Stimulated activated CD4-positive, alpha-beta T cell treated with anti-CD3 and anti-CD28 coated beads, TNF-alpha, amount 100 ng/mL, for 48 hours (primary cell): ENCODE measurements at places on chromosomes 16 and 17.

DNA sequence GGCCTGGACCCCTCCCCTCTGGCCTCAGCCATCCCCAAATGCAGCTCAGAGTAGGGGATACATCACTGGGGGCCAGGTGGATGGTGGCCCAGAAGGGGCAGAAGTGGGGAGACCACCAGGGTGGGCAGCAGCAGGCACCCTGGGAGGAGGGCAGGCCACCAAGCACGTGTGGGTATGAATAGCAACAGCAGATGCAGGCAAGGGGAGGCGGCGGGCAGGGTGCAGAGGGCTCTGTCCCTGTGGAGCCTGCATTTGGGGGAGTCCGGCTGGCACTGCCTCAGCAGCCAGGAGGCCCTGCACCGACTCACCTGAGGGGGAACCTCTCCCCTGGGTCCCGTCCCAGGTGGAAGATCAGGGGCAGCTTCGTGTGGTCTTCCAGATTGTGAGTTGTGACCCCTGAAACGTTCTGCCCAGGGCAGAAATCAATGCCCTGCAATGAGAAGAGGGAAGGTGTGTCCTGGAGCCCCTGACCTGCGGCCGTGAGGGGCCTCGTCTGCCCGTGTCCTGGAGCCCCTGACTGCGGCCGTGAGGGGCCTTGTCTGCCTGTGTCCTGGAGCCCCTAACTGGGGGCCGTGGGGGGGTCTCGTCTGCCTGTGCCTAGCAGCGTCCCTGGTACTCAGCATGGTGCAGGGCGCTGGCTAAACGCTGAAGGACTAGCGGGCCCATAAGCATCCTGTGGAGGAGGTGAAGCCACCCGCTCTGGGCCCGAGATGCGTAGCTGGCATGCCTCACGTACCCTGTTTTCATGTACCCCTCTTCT lies 10.7 kb upstream of the APRT start:
- DNase-seq = no peak

DNA sequence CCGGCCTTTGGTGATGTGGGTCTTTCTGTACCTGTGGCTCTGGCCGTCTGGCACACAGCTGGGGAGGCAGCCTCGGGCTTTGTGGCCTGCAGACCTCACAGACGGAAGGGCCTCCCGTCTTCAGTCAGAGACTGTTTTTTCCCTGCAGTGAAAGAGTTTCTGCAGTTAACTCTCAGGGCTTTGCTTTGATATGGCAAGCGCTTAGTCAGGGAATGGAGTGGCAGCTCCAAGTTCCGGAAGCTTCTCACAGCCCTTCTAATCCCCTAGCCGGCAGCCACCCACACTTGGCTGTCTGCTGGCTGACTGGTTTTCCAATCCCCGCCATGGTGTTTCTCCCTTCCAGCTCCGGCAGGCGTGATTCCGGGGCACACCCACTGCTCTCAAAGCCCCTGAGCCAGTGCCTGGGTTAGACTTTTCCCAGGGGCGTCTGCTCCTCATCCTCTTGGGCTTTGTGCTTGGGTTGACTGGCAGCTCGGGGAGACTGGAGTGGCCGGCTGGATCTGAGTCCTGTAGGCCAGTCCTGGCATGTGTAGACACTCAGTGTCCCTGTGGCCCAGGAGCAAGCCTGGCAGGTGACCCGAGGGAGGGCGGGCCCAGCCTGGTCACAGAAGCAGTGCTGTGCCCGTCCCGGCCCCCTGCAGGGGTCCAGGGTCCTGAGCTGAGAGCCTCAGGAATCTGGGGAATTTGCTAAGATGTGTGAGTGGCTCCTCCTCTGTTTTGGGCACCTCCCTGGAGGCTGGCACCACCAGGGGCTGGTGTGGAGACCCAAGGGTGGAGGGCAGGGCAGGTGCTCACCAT lies 29.9 kb downstream of the BAIAP2 start:
- DNase-seq = no peak

- no peak for DNase-seq
Measured at GRCh38 chr17:61247439-61247838, 152.2 kb upstream of the TBX2 start.

- DNase-seq = no peak
Measured at GRCh38 chr17:4836221-4836620, 3.1 kb downstream of the MINK1 start.

DNA sequence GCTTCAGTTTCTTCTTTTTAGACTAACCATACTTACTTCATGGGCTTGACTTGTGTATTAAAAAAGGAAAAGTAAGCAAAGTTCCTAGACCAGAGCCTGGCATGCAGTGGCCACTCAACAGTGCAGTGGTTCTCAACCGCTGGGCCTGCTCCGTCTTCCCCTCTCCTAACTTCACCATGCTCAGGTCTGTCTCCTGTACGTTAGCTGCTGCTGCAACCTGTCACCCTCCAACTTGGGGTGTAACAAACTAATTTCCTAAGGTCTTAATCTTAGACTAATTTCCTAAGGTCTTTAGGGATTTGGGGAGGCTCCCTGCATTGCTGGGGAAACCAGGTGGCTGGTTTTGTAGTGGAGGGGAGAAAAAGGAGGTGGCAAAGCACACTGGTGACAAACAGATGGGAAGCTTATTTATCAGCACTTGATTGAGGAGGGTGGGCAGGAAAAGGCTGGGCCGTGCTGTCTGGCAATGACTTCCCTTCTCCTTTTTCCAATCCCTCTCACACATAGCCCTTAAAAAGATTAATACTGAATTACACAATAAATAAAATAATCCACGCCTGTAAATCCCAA lies 2.2 kb upstream of the ARL4D start:
- DNase-seq = no peak

DNA sequence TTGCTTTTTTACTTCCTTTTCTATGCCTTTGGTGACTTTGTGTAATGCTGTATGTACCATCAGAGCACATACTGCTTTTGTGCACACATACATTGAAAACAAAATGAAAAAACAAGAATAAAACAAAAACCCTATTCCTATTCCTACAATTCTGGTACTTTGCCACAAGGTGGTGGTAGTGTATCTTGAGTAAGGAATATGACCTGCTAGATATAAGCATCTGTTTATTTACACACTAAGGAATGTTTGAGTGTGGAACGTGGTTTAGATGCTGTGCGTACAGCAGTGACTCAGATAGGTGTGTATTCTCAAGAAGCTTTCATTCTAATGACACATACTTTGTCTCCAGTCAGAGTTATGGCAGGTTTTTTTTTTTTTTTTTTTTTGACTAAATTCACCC lies 606.2 kb downstream of the WWOX start:
- DNase-seq = no peak

DNA sequence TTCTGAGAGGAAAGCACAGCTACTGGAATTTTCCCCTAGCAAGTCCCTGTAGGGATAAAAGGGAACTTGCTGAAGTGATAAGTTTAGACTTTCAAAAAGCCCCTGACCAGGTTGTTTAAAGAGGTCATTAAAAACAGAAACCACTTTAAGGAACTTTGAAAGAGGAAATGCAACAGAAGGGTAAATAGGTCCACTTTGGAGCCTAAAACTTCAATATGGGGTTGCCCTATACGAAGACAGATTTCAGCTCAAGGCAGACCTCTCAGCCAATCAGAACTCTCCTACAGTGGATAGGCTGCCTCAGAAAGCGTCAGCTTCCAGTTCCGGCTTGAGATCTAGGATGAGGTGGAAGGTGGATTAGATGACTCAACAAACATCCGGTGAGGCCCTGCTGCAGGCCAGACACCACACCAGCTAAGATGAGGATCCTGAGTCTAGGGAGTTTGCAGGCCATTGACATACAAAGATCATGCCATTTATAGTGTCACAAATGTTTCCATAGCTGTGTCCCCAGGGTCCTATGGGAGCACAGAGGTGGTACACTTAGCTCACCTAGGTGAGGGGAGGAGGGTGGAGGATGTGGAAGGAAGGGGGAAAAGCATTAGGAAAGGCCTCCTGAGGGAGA lies 7.9 kb upstream of the MFSD6L start:
- DNase-seq = no peak

DNA sequence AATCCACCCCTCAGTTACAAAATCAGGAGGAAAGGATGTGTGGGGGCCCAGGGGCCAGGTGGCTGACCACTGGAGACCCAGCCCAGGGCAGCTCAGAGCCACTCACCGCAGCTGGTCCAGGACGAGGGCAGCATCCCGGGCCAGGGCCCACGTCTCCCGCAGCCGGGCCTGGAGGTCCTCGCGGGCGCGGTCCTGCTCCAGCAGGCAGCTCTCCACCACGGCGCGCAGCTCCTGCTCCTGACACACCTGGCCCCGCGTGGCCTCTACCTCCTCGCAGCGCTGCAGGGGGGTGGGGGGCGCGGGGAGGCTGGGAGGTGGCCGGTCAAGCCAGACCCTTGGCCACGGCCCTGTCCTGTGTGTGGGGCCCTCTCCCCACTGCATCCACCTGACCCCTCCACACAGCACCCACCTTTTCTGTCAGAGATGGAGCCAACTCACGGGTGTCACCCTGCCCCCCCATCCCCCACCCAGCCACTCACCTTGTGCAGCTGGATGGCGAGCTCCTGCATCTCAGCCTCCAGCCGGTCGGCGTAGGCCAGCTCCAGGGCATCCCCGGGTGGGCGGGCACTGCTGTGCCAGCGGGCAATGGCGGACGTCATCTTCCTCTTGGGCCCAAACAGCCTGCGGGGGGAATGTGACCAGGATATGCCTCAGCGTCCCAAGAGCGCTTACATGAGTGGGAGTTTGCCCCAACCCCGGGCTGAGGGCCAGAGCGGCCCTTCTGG lies 5.1 kb downstream of the NUDT16L1 start:
- DNase-seq = no peak

DNA sequence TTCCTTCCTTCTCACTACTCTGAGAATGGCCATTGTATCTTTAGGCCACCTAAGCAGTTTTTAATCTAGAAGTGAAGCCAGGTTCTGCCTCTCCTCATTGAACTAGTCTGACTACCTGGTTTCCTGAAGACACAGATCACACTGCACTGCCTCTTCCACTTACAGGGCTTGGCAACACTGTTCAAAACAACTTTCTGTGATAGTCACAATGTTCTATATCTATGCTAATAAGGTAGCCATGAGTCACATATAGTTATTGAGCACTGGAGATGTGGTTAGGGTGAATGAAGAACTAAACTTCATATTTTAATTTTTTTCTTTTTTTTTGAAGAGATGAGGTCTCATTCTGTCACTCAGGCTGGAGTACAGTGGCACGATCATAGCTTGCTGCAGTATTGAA lies 26.9 kb downstream of the RND2 start:
- no peak for DNase-seq

DNA sequence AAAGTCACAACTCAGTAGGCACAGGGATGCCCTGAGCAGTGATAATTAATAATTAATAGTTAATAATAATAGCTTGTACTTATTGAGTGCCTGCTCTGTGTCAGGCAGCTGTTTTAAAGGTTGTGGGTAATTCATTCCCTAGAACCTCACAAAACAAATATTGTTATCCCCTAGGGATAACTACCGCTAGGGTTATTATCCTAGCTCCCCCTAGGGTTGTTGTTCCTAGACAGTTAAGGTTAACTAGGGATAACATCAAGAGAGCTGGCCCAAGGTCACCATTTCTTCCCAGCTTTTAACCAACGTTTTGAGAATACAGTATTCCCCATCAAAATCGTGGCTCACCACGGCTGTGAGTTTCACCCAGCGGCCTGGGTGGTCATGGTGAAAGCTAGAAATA lies 180.1 kb downstream of the PRKCB start:
- no peak for DNase-seq

DNA sequence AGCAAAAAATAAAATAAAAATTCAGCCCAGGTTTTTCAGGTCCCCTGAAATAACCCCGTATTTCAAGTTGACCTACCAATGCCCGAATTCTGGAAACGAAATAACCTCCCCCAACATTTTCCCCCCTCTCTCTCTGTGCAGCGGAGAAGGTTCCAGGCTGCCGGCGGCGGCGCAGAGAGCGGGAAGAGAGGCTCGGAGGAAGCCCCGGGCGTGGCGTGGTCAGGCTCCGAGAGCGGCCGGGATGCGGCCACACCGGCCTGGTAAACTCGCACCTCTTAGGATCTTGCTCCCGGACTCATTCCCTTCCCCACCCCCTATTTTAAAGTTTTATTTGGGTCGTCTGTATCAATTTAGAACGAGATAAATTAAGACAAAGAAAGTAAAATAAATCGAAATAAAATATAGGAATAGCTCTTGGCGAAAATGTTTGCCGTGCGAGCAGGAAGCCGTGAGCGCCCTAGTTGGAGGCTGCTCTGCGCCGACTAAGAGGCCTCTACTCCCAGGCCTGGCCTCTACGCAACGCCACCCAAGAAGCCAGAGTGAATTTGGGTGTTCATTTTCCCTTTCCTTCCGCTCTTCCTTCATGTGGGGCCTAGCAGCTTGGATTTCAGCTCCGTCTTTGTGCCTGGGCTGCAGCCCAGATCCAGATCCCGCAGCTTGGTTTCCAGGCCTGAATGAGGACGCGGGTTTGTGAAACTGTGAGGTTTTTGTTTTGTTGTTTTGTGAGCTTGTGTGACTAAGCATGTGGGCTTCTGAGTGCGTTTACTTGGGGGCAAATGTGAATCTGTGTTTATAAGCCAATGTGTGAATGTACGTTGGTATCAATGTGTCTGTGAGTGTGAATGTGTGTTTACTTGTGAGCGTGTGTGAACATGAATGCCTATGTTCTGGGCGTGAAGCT lies 1.5 kb upstream of the HOXB6 start:
- DNase-seq = no peak

- DNase-seq = no peak
Measured at GRCh38 chr17:46928467-46929261, 5.7 kb downstream of the GOSR2 start.

GRCh38 chr16:55264949-55265348 lies 59.1 kb upstream of the IRX6 start:
- no peak for DNase-seq

DNA sequence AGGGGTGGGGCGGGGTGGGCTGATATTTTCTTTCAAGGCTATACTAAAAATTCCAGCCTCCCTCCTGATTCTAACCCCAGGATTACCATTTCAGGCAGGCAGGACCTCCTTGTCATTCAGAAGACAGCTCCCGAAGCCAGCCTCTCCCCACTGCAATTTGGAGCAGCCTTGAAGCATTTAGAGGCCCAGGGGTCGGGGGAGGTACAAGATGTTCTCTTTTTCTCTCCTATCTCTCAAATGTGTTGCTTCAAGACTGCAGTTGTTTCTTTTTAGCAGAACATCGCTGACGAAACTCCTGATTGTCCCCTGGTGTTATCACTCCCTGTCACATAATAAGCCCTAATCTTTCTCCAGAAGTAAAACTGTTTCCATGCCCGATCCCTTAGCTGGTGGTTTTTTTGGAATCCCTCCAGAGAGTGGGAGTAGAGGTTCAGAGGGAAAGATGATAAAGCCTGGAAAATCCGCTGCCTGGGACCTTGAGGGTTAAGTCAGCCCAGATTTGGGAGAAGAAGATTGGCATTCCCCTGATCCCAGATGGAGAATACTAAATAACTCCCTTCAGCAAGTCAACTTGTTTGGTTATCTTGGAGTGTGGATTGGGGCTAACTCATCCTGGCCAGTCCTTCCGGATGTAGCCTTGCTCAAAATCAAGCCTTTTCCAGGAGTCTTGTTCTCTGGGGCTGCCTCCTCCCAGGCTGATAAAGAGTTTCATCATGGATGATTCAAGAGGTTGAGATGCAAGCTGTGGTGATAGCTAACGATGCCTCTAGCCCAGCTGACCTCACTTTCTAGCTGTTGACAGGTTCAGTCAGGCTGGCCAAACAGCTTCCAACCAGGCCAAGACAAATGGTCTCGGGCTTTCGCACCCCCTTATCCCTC lies 71.3 kb downstream of the SOX9 start:
- DNase-seq = no peak
